ENCODE measurements at places on chromosomes 3 and 15.

GRCh38 chr15:80059786-80060355 lies 395 bp downstream of the ZFAND6 start:
- DNase-seq, result peak; percentile 88

DNA sequence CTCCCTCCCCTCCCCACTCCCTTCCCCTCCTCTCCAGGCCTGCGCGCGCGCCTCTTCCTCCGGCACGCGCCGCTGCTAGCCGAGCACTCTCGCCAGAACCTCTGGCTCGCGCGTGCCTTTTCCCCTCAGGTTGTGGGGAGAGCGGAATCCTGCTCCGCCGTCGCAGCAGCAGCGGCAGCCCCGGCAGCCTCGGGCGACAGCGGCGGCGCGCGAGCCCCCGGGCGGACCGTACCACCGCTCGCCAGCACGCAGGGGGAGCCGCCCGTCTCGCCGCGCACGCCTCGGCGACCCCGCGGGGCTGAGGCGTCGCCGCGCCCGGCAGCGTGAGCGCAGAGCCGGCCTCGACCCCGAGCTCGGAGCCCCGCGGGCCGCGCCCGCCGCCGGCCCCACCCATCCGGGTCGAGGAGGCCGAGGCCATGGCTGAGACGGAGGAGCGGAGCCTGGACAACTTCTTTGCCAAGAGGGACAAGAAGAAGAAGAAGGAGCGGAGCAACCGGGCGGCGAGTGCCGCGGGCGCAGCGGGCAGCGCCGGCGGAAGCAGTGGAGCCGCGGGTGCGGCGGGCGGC lies at the start of gene CDV3:
Gene CDV3 (plus strand): TSS at position 58 of the 566 bp plus-strand sequence. CDS start 359 bp downstream, at position 417.
- no peak for DNase-seq

DNA sequence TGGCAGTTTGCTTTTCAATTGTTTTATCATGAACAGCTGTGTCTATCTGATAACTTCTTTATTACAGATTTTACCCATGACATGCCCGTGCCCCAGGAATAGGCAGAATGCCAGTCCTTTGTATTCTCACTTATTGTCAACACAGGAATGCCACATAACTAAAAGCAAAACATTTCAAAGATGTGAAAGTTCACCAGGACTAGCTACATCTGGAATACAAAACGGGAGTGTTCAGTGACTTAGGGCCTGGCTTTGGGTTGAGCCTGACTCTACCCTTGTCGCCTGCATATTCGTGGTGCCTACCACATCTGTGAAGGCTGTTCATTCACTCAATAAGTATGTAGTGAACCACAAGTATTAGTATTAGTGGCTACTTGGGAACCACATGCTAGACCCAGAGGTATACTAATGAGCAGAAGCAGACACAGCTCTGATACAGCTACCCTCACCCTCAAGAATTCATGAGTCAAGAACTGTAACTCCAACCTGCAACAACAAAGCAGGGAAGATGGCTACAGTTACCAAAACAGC lies 2.9 kb downstream of the TNFSF10 start:
- DNase-seq, result no peak

DNA sequence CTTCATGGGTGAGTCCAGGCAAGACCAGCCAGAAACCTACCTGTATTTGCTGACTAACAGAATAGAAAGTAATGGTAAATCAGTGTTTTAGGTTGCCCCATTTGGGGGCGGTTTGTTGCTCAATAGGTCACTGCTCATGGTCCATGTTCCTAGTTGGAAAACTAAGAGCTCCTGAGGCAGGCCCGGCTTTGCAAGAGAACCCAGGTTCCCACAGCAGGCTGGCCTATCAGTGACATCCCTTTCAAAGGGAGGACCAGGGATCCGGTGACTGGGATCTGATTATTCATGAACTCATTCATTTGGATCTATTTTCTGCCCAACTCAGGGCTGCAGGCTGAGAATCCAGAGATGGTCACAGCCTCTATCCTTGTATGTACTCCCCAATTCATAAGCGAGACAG lies 163.9 kb downstream of the WNT7A start:
- no peak for DNase-seq

DNA sequence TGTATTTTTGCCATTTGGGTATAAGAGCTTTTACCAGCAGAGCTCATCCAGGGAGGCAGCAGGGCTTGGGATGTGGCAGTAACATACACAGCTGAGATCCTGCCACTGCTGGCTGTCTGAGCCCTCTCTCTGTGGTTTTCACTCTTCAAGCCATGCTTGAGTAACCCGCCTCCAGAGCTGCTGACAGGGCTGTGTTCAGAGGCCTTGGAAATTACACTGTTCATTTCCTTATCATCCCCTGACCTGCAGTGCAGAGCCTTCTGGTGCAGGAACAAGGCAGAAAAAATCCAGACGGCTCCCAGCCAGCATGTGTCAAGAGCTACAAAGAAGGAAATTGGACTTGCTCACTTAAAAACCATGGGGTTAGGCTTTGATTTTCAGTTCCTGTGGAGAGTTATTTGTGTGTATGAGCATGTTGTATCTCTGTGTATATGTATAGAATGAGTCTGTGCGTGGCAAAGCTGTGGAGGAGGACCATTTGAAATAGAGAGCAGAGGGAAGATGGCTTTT lies 47.0 kb downstream of the ZNF609 start:
- DNase-seq, result peak; percentile 24

DNA sequence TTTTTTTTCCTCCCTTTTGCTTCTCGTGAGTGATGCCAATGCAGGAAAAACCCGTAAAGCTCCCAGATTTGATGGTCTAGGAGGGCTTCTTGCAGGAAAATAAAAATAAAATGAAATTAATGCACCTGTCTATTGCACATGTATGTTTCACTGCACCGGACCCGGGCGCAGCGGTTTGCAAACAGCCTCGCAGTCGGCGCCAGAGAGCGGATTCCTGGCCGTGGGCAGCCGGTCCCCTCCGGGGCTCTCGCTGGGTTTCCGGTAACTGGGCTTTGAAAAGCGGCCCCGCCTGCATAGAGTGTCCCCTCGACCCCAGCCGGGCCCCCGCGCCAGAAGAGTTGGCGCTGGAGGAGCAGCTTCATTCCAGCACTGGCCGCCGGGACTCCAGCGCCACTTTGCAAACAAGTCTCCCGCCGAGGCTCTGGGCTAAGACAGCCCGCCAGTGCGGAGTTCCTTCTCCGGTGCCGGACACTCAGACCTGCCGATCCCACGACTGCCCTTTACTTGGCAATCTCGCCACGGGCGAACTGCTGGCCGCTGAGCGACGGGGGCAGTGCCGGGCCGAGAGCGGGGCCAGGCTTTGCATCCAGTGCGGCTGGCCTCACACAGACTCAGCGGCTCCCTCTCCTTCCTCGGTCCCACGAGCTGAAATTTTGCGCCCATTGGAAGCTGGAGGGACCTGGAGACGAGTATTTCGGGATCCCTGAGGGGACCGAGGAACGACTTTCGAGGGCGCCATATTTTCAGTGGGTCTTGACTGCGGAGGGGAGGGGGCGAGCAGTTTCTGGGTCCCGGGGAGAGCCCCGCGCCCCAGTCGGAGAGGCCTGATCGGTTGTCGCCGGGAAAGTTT lies 225.9 kb upstream of the C2CD4B start:
- peak; percentile 77 for DNase-seq

DNA sequence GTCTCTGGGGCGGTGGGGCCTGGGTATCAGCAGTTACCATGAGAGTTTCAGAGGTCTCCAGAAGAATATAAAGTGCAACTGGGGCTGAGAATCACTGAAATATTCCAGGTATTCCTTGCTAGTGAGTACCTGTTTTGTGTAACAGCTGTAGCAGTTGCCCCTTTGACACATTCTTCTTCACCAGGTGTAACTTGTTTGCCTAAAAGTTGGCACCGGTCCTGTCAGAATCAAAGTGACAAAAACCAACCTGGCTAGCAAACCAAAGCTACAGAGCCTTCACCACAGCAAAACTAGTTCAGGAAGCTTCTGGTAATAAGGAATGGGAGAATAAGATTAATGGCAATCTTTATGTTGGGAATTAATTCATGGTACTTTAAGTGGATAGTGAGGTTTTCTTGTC lies 296.0 kb downstream of the NAALADL2 start:
- peak; percentile 71 for DNase-seq

GRCh38 chr3:124174476-124174875 lies 182.6 kb upstream of the ROPN1 start:
- DNase-seq, result no peak
